CD4-positive, alpha-beta T cell (primary cell): ENCODE measurements at places on chromosomes 3 and 15.
A peak's percentile ranks its signal among the peaks of the same experiment; 100 is the strongest.

DNA sequence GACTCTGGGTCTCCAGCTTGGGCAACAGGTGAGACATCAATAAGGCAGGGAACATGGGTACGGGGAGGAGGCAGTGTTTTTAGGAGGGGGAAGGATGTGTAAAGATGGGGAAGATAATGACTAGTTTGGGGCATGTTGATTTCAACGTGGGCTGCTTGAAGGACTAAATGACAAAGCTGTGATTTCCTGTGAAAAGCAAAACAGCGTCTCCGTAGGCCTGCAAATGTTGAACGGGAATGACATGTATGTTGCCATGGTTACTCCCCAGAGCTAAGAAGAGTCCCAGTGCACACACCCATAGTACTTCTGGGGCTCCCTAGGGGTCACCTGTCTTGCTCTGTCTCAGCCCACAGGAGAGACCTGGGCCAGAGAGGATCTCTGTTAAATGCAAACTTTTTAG lies 71.3 kb upstream of the ETV5 start:
- no peak for DNase-seq

DNA sequence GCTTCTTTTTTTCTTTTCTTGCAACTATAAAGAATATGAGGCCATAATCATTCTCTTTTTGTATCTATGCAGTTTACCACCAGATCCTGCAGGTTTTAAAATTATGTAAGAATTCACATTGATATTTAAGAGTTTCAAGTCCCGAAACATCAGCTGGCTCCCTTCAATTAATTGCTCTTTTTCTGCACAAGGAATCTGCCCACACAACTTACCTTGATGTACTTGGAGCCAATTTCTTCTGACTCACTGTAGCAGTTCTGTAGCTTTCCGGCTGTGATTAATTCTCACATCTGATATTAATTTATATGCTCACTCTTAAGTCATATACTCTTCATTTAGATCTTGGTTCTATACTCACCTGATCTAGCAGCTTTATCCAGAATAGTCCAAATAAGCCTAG lies 781.8 kb downstream of the CADM2 start:
- no peak for DNase-seq

DNA sequence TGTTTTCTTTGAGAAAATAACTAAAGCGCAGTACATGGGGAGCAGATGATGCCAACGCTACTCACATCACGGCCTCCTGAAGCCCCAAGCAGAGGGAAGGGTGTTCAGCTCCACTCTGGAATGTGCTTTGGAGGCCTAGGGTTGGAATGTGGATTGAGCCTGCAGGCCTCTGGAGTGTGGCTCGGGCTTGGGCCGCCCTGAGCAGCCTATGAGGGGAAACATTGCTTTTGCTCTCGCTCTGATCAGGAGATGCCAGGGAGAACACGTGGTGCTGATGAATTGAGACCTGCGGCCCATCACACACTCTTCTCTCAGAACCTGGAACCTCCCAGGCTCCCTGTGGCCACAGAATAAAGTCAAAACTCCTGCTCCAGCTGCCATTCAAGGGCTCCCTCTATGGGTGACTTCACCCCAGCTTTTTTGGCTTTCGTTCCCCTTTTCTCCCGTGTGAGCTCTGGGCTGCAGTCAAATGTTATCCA lies 23.3 kb downstream of the CCDC13 start:
- no peak for DNase-seq

GRCh38 chr3:189288348-189289235 lies 116.8 kb downstream of the TPRG1 start:
- DNase-seq: no peak

DNA sequence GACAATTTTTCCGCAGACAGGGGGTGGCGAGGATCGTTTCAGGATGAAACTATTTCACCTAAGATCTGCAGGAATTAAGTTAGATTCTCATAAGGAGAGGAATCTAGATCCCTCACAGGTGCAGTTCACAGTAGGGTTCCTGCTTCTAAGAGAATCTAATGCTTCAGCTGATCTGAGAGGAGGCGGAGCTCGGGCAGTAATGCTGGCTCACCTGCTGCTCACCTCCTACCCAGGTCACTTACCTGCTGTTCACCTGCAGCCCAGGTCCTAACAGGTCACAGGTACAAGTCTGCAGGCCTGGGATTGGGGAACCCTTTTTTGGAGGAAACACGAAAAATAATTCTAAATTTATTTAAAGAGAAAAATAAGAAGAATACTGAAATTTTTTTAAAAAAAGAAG lies 406.8 kb downstream of the MCTP2 start:
- no peak for DNase-seq

- DNase-seq: no peak
Measured at GRCh38 chr3:128551451-128551850, 58.5 kb upstream of the GATA2 start.

DNA sequence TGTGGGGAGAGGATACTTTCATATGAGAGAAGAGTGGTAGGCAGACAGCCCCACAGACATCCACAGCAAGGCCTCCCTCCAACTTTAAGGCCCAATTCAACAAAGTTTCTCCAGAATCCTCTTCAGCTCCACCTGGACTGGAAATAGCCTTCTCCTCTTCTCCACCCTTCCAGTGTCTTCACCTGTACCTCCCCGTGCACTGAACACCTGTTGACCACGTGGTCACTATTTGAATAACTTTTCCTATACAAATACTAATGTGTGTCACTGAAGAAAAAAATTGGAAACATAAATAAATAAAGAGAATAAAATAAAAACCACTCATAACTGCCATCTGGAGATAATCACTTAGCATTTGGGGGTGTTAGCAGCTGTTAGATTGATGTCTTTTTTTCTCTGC lies 52.9 kb downstream of the CCNL1 start:
- DNase-seq: no peak

DNA sequence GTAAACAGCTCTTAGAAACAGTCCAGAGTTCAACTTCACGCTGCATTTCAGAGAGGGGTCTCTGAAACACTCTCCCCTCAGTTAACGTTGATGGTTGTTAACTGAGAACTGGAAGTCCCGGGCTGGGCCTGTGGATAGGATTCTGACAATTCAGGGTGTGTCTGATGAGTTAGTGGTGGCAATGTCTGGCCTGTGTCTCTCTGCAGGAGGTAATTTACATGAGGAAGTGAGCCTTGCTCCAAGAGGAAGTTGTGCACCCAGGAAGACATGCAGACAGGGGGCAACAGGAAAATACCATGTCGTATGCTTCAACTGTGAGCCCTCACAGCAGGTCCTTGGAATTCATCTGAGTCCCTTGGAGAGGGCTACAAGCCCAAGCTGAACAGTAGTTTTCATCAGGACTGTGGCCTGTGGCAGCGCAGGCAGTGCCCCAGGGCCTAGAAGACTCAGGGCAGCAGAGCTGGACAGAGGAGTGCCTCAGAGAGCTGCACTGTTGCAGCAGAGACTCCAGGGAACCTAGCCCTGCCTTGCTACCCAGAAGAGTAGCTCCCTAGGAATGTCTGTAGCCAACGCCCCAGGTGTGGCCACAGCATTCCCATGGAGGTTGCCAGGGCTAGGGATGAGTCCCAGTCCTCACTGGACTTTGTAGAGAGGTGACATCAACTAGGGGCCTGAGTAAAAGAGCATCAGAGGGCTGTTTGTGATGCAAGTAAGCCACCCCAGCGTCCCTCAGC lies 104.6 kb upstream of the SELENOK start:
- DNase-seq: no peak

GRCh38 chr3:155815030-155815545 lies 9.0 kb upstream of the C3orf33 start:
- no peak for DNase-seq

DNA sequence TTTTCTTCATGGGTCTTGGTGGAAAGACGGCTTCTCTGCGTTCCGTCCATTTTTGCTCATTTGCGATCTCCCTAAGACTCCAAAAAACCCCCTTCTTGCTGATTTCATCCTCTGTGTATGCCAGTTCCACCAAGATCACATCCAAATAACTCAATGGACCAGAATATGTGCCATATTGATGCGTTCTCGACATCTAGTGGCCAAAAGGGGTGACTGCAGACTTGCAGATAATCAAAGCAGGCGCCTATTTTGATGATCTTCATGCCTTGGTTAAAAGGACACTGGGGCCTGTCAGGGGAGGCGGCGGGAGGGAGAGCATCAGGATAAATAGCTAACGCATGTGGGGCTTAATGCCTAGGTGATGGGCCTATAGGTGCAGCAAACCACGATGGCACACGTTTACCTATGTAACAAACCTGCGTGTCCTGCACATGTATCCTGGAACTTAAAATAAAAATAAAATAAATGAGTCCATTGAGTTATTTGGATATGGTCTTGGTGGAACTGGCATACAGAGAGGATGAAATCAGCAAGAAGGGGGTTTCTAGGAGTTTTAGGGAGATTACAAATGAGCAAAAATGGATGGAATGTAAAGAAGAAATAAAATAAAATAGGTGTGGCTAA lies 104.2 kb upstream of the RAD18 start:
- DNase-seq: peak; percentile 11

DNA sequence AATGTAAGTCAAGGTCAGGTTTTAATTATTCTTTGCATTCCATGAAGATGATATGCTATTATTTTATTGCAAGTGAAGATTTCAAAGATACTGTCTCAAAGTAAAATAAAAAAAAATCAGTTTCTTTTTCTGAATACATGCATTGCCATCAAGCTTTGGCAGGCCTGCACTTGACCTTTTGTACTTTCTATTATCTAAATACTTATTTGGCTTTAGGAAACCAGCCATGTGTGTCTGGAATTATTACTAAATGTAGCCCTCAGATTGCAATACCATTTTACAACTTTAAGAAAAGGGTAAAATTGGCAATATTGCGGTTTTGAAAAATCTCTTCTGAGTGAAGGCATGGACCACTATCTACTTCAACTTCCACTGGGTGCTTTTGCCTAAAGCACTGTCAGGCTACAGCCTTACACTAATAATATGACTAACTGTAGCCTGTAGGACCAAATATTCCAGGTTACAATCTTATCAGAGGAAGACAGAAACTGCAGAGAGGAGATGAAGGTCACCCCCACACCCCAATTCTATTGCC lies 349.4 kb upstream of the DCBLD2 start:
- DNase-seq: no peak

GRCh38 chr15:100255644-100256043 lies 86.1 kb downstream of the ADAMTS17 start:
- DNase-seq: no peak

DNA sequence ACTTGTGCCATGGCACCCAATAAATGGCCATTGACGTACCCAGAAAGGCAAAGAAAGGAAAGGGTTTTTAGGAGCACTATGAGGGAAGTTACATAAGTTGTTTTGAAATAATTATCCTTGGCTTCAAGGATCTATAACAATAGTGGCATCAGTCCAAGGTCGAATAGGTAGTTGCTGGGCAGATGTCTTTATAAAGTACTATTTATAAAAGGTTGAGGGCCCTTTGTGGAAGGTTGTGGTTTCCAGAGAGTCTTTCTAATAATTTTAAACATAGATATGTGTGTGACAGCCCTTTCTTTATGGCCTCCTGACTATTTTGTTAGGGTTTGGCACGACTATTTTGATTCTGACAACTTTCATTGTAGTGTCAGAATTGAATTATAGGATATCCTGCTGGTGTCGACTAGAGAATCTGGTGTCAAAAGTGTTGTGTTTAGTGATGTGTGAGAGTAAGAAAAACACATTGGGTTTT lies 260.5 kb downstream of the PYDC2 start:
- no peak for DNase-seq

DNA sequence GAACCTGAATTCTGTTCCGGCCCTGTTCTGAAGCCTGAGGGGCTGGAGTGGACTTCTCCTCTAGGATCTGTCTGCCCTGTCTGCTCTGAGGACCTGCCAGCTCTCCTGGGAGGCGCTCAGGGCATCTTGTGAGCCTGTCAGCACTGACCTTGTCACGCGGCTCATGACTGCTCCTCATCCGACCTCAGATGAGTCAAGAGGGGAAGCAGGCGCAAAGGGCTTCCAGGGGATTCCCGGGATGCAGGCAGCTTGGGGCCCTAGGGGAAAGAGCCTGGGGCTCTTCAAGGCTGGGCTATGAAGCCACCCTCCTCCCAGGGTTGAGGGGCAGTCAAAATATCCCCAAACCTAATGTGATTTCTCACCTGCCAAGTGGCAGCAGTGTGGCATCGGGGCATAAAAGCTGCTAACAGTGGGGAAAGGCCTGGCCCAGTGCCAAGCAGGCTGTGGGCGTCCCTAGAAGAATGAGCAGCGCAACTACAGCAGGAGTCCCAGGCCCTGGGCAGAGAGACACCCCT lies 27.6 kb upstream of the ANKDD1A start:
- peak; percentile 89 for DNase-seq

DNA sequence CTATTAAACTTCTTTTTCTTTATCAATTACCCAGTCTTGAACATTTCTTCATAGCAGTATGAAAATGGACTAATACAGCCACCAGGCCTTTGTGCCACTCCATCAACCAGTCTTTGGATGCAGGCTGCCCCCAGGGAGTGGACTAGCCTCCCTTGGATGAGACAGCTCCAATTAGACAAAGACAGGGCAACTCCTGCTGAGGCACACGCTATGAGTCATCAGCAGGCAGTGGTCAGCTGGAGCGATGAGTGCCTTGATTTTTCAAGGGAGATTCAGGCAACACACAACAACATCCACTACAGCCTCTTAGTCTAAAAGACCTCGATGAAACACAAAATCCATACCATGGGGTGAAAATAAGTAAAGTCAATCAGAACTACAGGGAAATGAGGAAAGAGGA lies 160.1 kb downstream of the ARRDC4 start:
- DNase-seq: no peak

- DNase-seq: peak; percentile 71
Measured at GRCh38 chr15:89690276-89691218, at the start of the genes PEX11A and WDR93. Gene PEX11A, minus strand, starts transcription at chr15:89690754. Its CDS starts 122 bp downstream, at chr15:89690632. Gene WDR93, plus strand, starts transcription at chr15:89690811. Its CDS starts 10,936 bp downstream, at chr15:89701747.

GRCh38 chr15:34214135-34214534 lies 4.2 kb upstream of the KATNBL1 start:
- no peak for DNase-seq

DNA sequence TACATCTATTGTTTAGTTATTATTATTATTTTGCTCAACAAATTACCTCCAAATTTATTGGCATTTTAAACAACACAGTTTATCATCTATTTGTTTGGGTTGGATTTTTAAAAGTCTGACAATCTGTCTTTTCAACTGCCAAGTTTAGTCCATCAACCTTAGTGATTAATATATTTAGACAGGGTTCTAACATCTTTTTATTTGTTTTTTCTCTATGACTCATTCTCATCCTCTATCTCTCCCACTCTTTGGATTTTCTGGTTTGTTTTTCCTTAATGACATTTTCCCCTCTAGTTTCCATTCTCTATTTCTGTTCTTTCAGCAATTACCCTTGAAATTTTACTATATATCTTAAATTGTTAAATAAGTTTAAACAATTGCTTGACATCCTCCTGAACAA lies 41.9 kb downstream of the EMC4 start:
- no peak for DNase-seq

- no peak for DNase-seq
Measured at GRCh38 chr15:36808411-36809160, 229.2 kb downstream of the CDIN1 start.

DNA sequence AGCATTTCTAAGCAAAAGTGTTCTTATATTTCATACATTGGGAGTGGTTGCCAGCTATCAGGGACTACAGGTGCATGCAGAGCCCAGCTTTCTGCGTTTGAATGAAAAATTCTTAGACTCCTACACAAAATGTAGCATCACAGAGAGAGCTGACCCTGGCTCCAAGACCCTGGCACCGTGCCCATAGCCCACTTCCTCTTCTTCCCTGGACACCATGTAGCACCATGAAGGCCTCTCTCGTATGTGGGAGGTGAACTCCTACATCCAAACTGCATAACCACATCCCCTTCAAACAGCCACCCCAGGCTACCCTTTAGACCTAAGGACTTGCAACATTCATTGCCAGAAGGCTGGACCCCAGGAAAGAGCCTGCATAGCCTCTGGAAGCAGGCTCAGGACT lies 35.8 kb upstream of the ATOSA start:
- no peak for DNase-seq

- DNase-seq: no peak
Measured at GRCh38 chr3:156553705-156554356, 1.1 kb downstream of the SSR3 start.
